T-helper 2 cell (primary cell): ENCODE measurements at places on chromosomes 5 and 9.

DNA sequence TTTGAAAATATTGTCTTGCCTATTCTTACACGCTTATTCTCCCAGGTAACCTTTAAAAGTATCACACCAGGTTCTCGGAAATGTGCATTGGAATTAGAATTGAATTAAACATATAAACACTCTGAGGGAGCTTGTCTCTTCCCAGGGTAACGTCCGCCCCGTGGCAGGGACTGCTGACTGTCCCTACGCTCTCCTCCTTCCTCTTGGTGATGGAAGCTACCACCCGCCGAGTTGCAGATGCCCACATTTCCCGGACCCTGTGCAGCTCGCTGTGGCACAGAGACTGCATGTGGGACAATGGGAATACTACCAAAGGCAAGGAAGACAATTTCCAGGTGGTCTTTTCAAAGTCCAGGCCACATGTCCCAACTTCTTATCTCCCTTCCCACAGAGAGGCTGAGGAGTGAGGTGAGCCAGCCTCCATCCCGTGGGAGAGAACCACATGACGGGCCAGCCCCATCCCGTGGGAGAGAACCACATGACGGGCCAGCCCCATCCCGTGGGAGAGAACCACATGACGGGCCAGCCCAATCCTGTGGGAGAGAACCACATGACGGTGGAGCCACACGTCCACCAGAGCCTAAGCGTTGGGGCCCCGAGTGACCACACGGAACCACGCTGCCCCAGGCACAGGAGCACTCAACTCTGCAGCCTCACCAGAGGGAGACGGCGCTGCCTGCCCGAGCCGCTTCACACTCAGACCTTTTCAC lies 249.4 kb upstream of the IRX1 start:
- no peak for DNase-seq

DNA sequence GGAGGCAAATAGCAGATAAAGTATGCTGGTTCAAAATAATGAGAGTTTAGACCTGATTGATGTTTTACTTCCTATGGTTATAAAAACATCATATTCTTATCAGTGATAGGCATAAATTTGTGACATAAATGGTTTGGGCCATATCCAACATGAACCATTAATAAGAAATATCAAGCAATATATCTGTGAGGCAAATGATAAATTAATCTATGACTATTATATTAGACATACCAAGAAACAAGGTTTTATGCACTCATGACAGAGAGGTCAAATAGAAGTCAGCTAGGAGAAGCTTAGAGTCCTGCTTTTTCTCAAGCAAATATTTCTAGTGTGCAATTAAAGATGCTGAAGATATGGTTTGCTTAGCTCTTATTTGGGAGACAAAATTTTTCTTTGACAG lies 10.4 kb downstream of the SMIM3 start:
- DNase-seq: no peak

GRCh38 chr9:87305151-87305550 lies 192.5 kb upstream of the DAPK1 start:
- DNase-seq: no peak

DNA sequence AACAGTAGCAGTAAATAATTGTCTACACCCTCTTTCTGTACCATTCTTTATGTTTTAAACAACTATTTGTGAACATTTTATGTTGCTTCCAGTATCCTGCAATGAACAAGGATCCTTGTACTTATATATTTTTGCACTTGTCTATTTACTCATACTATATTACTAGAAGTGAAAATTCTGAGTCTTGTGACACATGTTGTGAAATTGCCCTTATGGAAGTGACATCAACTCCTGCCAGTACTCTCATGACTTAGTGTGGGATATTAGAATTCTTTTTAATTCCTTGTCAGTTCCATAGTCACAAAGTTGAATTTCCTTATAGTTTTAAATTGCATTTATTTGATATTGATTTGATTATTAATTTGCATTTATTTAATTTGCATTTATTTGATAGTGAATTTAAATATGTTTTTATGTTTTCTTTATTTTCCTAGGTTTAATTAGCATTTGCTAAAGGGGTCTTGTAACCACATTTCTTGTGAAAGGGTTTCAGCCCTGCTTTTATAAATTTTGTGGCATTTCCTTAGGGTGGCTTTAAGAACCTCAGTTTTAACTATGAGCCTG lies 27.7 kb downstream of the PARP8 start:
- DNase-seq: no peak

- DNase-seq: no peak
Observed at GRCh38 chr5:78339617-78340436, 20.6 kb upstream of the SCAMP1 start.

GRCh38 chr5:88838500-88838899 lies 44.5 kb downstream of the MEF2C start:
- DNase-seq: no peak

DNA sequence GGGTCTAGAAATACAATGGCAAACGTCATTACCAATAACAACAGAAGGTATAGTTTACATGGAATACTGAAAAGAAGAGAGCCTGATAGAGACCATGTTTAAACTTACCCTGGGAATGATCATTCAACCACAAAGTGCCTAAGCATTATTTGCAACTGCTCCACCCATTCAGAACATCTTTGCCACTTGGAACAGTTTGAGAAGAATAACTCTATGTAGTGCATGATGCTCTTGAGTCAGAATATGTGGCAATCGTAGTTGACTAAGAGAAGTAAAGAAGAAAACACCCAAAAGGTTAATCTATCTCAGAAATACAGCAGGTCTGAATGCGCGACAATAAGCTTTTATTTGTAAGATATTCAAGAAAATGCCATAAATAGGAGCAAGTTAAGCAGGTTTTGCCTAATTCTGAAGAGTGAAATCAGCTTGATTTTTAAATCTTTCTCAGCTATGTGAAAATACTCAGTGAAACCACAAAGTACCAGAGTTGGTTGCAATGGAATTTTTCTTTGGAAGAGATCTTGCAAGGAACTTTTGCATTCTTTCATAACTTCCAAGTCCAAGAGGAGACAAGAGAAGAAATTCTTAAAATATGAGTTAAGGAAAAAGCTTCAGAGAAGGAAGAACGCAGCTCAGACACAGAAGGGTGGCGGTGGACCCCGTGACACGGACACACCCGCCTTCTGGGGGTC lies 64.3 kb downstream of the HABP4 start:
- no peak for DNase-seq

GRCh38 chr5:81363093-81363871 lies 30.7 kb downstream of the ACOT12 start:
- DNase-seq: no peak

DNA sequence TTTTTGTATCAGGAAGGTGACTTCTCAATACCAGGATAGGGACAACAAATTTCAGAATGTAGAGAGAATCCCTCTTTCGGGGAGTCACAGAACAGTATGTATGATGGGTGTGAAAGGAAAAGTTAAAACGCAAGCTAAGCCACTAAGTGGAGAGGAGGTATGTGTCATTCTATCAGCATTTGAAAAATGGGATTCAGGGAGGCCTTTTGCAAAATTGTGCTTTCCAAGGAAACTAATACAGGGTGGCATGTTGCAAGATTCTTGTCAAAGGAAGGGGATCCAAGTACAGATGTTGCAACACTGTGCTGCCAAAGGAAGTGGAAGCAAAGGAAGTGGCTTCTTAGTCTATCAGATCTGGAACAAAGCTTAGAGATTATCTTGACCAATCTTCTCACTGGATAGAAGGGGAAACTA lies 12.6 kb upstream of the TNIP1 start:
- DNase-seq: peak; percentile 64

DNA sequence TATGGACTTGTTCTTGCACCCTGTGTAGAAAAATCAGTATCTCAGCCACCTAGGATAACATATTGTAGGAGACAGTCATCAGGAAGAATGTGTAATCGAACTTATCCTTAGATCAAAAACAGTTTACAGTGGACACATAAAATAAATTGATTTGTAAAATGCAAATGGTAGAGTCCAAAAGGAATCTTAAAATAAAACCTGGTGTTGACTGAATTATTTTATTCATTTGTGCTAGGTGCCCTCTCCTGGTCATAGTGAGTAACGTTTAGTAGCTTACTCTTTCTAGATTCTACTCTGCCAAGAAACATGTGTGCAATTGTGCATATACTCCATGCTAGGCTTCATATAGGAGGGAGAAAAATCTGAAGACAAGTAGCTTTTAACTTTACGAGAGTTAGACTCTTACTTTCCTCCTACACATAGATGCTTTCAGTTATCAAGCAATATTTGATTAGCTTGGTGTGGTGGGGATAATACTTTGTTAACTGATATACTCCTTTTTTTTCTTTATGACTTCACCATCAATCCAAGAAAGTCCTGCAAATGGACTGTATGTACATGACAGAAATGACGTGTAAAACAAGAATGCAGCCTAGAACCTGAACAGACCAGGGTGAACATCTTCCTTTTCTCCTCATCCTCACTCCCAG lies 23.7 kb upstream of the LOX start:
- peak; percentile 22 for DNase-seq
